Stimulated activated CD4-positive, alpha-beta T cell treated with anti-CD3 and anti-CD28 coated beads, Interleukin-15, amount 100 ng/mL, for 24 hours (primary cell): ENCODE measurements at places on chromosomes 7 and 10.

- DNase-seq, result no peak
Measured at GRCh38 chr7:66507764-66508296, 120.9 kb upstream of the KCTD7 start.

DNA sequence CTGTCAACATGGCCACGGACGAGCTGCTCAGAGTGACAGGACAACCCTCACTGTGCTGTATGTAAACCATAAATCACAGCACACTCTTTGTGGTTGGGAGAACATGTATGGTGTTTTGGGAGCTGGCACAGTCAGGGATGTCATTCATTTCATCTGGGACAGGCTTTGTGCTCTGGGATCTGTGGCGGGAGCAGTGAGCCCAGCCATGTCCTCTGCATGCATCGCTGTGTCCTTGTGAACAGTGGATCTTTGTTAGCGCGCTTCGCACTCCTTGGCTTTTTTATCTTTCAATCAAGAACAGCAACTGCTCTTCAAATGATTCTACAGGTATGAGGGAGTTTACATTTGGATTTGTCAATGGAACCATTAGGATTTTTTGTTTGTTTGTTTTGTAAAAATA, 7.1 kb downstream of the CCM2 start:
- no peak for DNase-seq

GRCh38 chr7:50088463-50089129, 4.5 kb downstream of the ZPBP start:
- no peak for DNase-seq

GRCh38 chr7:141416650-141417270, 134.4 kb upstream of the AGK start:
- DNase-seq, result no peak

GRCh38 chr7:45627691-45628456, 53.7 kb downstream of the ADCY1 start:
- DNase-seq, result no peak

DNA sequence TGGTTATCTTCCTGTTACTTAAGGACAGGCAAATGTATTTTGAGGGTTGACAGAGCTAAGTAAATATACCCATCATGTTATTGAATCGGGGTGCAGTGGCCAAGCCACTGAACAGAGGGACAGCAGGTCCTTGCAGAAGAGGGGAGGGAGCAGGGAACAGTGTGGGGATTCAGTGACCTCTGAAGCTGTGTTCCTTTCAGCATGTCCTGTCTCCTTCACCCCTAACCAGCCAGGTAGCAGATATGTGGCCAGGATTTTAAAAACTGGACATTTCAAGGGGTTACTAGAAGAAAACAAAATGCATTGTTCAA, 12.7 kb downstream of the ANK3 start:
- DNase-seq, result no peak

DNA sequence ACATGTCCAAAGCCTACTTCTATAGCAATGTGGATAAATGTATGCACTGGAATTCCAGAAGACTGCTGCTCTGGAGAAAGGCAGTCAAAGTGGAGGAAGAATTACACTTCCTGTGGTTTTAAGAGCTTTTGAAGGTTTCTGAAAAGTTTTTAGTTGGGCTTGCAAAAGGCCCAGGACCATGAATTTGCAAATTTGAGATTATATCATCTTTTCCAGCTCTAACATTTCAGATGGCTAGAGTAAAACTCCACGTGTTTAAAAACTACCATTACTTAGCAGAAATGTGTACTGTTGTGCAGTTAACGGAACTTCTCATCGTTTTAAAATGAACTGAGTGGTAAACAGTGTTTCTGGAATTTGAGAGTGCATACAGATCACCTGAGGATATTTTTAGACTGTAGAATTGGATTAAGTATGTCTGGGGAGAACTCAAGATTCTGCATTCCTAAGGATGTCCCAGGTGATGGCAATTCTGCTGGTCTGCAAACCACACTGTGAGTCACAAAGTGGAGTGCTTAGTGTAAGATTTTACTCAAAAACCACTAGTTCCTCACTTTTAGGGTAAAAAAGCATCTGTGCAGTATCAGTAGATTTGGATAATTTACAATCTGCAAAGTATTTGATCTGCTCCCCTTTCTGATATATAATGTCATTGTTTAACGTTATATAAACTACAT, 32.9 kb upstream of the CCDC71L start:
- DNase-seq, result no peak
